ENCODE measurements at places on chromosomes 12 and 14.

GRCh38 chr12:108581311-108582227, 16.3 kb downstream of the TMEM119 start:
- DNase-seq = no peak

DNA sequence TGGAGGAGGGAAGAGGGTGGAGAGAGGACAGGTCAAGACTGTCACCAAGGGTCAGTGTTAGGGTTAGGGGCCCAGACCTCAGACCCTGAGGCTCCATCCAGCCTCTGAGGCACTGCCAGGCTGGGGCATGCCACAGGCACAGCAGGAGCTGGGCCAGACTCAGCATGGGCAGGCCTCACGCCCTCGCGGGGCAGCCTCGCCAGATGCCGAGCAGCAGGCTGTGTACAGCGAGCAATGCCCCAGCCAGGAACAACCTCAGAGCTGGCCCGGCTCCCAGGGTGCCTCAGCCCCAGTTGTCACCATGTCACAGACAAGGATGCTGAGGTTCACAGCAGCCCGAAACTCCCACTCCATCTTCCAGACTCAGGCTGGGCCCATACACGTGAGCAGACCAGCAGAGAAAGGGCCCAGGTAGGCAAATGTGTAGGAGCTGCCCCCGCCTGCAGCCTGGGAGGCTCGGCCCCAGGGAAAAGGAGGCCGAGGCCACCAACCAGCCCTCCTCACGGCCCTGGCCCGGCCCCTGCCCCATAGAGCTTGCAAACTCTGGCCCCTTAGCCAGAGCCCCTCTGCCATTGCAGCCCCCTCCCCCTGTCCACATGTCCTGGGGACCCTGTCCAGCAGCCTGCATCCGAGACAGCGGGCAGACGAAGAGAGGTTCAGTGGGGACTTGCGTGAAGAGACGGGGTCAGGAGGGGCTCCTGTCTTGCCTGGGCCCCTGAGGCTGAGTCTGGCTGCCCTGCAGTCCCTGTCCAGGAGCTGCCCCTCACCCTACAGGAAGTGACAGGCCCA, 7.5 kb downstream of the C14orf180 start:
- DNase-seq = no peak

- DNase-seq = peak; percentile 23
These were observed 1124.7 kb downstream of the FLRT2 start for GRCh38 chr14:86654558-86655184.

DNA sequence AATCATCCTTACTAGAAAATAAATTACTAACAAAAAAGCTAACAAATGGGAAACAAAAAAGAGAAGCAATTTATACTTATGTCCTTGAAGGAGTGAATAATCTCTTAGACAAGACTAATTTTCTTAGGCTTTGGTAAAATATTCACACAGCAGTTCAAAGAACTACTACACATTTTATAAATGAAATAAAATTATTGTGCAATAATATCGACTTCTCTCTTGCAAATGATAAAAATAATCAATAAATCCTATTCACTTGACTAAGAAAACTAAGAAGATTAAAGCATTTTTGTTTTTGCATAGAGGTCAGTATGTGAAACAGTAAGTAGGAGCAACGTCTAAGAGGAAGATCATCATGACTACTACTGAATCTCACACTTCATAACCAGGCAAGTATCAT, 82.0 kb downstream of the EML5 start:
- DNase-seq = no peak

DNA sequence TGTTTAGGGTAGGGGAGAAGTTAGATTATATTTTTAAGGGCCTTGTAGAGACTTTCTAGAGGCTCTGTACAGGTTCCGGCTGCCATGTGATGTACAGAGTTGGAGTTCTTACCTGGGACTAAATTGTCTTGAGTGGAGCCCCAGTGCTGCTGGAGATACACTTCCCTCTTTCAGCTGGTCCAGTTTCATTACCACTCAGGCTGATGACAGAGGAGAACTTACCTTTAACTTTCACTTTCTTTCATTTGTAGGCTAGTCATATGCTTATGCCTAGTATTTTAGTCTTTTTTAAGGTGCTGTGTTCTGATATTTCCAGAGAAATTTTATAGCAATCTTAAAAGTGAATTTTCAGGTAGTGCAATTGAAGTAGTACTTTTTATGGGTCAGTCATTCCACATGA, 117.3 kb downstream of the ERC1 start:
- no peak for DNase-seq

DNA sequence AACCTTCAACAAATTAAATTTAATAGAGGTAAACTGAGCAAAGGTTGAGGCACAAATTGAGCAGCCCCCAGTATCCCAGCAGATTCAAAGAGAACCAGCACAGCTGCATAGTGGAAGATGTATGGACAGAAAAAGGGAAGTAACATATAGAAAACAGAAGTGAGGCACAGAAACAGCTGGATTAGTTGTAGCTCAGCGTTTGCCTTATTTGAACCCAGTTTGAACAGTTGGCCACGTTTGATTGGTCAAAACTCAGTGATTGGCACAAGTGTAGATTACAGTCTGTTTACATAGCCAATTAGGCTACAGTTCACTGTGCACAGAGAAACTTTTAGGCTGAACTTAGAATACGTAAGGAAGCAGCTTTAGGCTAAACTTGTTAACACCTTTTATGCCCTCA, 315.5 kb downstream of the RMST start:
- no peak for DNase-seq

DNA sequence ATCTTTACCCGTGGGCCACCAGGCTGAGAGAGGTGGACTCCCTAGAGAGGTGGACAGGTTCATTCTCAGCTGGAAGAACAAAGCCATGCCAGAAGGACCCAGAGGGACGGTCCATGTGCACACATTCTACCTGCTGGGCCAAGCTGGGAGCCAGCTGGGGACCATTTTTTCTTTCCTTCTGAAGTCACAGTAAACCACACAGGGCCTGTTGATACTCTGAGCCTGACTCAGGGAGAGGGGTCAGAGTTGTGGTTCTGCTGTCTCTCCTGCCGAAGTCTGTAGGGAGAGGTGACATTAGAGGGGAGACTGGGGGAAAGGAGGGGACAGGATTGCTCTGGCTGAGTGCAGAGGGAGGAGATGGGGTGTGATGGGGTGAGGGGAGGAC, 148.6 kb downstream of the TSPAN9 start:
- DNase-seq = no peak

GRCh38 chr12:109591041-109591440, 17.4 kb downstream of the MVK start:
- DNase-seq = no peak

DNA sequence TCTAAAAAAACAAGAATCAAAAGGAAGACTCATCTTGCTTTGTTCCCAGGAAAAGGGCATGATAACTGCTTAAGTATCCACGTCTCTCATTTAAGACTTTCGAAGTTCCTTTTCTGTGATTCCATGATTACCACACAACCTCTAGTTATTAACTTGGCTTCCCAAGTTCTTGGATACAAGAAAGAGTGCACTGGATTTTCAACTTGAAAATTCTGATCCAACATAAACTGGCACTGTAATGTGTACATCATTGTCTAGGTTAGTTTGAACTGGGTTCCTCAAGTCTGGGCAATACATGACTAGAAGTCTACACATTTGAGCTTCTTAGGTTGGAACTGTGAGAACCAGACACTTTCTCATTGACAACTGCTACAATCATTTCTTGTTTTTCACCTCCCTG, 1.6 kb downstream of the KLHL28 start:
- no peak for DNase-seq
